ENCODE measurements at places on chromosomes 7 and 10.

- DNase-seq, result no peak
Observed at GRCh38 chr7:44065431-44066110, at the start of gene PGAM2. TSS of gene PGAM2 (minus strand) at chr7:44065567. CDS start at chr7:44065529, 38 bp downstream.

DNA sequence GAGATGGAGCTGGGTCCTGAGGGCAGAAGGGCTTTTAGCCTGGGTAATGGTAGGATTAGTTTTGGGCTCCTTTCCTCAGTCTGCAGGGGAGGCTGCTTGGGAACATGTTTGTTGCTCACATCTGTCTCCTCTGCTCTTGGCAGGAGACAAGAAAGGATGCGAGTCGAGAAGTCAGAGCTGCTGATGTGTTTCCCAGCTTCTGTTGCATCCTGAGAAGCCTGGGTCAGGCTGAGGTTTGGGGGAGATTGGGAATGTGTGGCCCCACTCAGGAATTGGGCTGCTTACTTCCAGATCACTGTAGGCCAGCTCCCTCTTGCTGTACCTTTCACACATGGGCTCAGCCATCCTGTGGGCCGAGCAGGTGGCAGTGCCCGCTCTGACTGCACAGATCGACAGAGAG is 79.2 kb downstream of the CCNY start:
- no peak for DNase-seq

- no peak for DNase-seq
Observed at GRCh38 chr7:79692015-79692414, 238.5 kb upstream of the MAGI2 start.

GRCh38 chr10:7915923-7916536 is 97.7 kb downstream of the TAF3 start:
- no peak for DNase-seq

DNA sequence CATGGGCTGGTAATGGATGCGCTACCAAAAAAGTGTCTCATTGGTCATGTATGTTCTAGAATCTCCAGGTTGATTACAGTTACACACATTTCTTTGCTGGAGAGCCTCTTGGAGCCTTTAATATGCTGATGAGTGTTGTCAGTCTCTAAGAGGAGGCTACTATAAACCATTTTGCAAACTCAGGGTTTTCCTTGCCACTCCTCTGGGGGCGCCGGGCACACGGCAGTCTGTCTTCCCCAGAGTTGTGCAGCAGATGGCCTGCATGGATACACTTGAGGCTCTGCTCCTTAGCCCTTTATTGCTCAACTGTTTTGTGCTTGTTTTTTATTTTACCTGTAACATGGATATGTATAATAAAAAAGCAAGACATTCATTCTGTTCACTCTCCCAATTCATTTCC is 196.5 kb downstream of the ACTR3B start:
- DNase-seq, result no peak

GRCh38 chr10:113158183-113158582 is 208.1 kb downstream of the TCF7L2 start:
- no peak for DNase-seq

DNA sequence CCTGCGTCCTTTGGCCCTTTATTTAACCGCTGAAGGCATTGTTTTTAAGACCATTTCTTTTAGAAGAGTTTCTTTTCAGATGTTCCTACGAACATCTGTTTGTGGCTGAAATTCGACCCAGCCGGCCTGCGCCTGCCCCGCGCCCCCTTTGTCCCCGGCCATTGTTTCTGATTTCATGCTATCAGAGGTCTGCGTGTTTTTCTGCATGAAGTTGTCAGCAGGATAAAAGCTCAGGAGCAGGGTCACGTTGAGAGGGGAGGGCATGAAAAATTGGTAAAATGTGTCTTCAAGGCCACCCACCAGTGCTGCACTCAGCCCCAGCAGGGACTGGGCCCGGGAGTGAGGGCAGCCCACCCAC is 43.1 kb downstream of the NKX6-2 start:
- DNase-seq, result no peak

DNA sequence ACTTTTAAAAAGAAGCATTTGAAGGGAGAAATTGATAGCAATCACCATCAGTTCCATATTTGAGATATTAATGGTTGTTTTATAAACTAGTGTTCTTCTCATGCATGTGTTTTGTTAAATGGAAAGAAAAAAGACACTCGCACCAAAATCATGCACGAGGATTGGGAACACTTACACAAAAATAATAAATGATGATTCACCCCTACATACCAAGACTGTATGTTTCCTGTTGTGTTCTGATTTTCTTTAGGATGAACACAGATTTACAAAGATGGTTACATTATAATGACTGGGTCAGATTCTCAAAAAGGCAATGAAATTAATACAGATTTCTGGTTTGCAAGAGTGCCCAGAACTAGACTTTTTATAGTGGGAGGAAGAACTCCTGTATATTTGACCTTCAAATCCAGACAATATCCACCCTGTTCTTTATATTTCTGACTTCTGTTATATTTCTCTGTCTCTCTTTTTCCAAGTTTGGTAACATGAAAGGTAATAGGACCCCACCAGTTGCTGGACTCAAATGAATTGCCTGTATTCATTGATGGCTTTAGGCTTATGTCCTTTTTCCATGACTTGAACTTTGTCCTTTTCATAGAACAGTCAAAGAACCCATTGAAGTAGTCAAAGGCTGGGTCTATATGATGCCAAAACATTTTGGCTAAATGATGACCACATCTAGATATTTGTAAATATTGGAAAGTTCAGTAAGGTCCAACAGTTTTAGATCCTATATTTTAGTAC is 54.4 kb downstream of the SEMA3A start:
- no peak for DNase-seq

GRCh38 chr7:137994216-137994615 is 7.7 kb downstream of the CREB3L2 start:
- DNase-seq, result no peak

DNA sequence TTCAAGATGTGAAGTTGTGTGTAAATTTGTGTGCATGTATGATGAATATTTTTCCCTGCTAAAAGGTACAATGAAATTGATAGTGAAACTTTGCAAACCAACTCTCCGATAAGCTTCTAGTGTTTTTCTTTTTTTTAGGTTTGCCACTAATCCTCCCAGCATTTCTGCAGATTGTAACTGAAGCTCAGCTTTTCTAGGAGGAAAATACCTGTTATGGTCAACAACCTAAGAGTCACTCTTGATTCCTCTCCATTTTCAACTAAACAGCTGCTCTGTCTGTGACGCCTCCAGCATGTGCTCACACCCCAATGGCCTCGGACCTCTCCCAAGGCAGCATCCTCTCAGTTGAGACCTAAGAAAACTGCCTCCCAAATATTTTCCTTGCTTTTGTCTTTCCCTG is 406.2 kb downstream of the KCNMA1 start:
- DNase-seq, result no peak

GRCh38 chr10:88157981-88158465 is 294.6 kb downstream of the PTEN start:
- DNase-seq, result peak; percentile 23

DNA sequence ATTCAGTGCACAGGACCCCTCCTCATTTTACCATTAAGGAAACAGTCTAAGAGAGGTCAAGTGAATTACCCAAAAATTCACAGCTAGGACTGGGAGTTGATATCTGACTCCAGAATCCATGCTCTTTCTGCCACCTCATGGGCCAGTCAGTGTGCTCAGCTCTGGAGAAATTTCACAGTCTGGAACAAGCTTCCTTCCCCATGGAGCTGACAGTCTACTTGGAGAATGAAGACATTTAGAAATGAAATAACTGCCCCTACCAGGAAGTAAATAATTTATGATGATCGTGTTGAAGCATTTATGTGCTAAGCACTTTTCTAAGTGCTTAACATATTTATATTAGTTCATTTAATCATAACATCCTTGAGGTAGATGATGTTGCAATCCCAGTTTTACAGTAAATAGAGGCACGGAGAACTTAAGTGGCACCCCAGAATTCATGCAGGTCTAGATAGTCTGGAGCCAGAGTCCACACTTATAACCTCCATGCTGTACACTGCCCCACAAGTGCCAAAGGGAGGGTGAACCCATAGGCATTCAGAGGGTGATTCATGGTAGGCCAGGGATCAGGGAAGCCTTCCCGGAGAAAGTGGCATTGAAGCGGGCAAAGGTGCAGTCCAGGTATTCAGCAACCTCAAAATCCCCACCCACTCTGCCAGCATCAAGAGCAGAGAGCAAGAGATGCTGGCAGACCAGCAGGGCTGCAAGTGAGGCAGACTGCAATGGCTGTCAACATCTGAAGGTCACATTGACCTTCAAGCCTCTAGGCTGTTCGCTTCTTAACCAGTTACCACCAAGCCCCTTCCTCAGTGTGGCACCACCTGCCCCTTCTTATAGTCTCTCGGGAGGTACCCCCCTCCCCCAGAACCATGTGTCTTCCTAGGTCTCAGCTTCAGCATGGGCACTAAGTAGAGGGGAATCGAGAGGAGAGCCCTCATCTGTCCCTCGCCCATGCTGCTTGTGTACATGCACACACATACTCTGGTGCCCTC is 38.4 kb upstream of the LRRC4 start:
- DNase-seq, result no peak

DNA sequence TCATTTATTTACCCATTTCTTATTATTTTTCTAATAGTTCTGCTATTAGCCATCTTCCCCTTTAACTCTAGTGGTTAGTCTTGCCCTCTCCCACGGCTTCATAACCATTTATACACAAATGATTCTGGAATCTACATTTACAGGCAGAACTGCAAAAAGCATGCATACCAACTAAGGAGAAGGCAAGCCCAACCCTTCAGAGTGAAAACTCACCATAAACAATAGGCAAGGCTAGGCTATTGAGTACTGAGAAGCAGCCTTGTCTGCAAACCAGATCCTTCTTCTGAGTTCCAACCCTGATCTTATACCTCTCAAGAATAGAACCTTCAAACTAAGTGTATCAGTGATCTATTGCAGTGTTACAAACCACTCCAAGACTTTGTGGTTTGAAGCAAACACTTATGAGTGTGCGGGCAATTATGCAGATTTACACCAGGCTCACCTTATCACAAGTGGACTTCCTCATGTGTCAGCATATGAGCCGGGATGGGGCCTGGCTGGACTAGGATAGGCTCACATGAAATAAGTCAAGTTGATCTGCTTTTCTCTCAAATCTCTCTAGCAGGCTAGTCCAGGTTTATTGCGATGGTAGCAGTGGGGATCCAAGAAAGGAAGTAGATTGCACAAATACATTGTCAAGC is 896.9 kb upstream of the PHF14 start:
- no peak for DNase-seq

- DNase-seq, result peak; percentile 73
Observed at GRCh38 chr10:125060826-125061556, 99.4 kb downstream of the CTBP2 start.

DNA sequence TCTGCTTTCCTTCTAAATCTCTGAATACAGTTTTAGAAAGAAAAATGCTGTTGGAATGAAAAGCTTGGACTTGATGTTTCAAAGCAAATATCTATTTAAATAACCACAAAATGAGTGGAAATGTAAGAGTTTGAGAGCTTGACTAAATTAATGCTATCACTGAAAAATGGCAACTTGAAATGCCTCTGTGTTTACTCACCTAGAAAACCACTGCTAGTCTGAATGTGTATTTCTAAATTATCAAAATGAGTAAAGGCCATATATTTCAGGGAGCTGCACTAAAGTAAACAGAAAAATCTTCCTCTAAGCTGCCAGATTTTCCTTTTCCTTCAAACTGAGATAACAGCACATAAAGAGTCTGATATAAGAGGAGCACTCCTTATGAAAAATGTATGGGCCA is 87.9 kb downstream of the DPY19L1 start:
- no peak for DNase-seq

DNA sequence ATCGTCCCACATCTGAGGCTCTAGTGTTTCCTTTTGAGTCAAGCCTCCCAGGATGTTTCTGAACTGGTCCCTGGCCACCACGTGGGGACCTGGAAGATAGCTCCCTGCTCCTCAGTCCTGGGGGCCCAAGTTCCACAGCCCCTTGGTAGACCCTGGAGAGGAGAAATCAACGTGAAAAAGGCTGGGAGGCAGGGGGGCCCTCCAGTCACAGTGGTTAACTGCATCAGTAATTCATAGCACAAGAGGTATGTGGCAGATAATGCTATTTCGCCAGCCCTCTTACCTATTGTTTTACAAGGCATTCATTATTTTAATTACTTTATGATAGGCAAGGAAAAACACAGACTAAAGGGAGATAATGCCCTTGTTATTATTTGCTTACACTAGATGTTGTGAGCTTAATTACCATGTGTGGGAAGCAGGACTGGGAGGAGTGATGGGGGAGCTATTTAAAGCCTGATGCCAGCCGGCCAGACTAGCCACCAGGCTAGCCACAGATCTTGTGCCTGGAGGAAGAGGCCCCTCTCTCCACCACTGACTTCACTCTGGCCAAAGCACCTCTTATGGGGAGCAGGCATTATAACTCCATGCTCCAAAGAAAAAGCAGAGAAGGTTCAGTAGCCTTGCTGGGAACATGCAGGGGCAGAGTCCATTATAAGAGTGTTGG is 230.7 kb downstream of the KCNMA1 start:
- DNase-seq, result no peak

DNA sequence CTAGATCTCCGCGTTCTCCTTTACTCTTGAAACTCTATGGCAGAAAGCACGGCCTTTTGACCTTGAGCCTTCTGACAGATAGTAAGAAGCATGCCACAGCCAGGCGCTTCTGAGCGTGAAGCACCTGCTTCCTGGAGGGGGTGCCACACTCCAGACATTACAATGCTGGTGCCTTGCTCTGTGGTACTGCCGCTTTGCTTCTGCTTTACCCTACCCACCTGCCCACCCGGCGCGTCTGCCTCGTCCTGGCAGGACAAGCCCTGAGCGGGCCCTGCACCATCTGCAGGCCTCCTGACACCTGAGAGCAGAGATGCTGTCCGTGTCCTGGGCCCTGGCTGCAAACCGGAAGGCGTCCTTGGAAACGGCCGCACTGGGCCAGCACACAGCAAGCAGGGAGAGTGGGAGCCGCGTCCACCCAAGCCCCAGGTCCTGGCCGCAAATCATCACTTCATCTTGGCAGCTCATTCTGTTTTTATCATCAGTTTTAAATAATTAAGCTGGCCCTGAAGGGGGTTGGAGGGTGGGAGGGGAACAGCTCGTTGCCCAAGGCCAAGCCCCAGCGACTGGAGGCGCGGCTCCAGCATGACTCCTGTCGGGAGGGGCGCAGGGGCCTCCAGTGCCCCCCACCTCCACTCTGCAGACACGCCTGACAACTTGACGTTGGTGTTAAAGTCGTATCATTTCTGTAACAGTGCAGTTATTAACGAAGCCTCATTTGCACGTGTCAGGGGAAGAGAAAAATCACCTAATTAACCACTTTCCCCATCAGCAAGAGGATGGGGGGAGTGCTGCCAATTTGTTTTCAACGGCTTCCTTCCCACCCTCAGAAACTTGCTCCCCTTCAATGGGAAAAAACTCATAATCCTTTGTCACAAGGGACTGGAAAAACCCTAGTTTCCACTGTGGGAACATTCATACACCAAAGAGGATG is 132.2 kb downstream of the MAD1L1 start:
- peak; percentile 91 for DNase-seq

DNA sequence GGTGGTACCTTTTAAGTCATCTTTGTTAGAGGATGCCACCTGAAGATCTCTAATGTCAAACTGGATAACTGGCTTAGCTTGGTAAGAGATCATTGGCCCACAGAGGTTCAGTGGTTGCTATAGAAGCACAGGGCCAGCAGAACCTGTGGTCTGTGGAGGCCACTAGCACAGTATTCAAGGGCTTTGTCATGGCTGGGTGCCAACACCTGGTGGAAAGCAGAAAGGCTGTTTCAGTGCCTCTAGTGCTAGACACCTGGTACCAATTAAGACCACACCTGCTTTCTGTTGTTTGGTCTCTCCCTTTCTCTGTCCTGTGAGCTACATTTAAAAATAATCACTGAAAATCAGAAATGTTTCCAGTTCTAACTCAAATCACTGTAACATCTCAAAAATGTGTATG is 10.0 kb upstream of the PCGF5 start:
- peak; percentile 90 for DNase-seq

Data from OCI-LY7 (cell line).